H9 (cell line): ENCODE measurements at places on chromosomes 4 and X.

DNA sequence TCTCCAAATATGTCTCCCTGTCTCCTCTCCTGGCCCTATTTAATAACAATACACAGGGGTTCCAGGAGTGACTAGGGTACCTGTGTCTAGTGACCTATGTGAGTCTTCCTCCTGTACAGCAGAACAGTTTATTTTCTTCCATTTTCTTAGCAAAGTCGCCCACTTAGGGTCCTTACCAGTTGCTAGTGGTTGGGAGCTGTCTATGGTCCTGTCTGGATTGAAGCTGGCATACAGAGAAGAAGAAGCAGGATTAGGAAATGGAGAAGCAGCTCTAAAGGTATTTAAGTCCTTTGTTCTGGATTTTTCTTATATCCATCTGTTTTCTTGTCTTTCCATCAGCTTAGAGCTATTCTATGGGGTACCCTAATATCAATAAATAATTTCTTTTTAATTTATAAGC is 587.1 kb upstream of the CPEB2 start:
- no peak for DNase-seq

DNA sequence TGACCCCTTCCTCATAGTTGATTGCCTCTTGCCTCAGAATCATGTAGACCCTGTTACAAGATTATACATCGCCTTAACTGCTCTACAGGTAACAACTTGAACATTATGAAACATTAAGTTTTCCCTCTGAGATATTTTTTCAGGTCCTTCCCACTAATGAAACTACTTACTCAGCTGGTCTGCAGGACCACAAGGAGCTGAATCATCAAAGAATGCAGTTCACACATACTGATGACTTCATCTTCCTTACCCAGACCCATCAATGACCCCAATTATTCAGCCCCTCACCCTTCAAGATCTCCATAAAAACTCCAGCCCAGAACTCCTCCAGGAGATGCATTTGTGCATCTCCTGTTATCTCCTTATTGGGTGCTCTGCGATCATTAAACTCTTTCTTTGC is 720.9 kb downstream of the RAPGEF2 start:
- DNase-seq: no peak

GRCh38 chrX:147920161-147920666 is 8.5 kb downstream of the FMR1 start:
- DNase-seq: no peak

- DNase-seq: no peak
Observed at GRCh38 chrX:30253257-30253656, 6.3 kb downstream of the MAGEB1 start.

GRCh38 chr4:112284662-112285411 is 867 bp downstream of the TIFA start:
- no peak for DNase-seq

- DNase-seq: no peak
Observed at GRCh38 chrX:133390676-133391075, 24.6 kb downstream of the GPC4 start.

DNA sequence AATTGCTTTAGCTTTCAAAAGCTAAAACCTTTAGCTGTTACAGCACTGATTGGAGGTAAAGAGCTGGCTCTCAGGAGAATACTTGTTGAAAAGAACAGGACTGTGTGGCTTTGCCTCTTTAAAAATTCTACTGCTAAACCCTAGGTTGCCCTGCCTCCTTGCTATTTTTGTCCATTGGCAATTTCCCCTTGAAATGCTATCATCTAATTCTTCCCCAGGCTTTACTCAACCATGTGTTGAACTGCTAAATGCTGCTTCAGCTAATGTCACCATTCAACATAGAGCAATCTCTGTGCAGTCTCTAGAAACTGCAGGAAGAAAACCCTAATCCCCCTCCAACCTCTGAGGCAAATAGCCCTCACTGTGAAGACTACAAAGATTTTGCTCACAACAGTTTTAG is 203.7 kb upstream of the ARX start:
- no peak for DNase-seq

GRCh38 chr4:113560579-113560978 is 201.0 kb downstream of the CAMK2D start:
- no peak for DNase-seq

DNA sequence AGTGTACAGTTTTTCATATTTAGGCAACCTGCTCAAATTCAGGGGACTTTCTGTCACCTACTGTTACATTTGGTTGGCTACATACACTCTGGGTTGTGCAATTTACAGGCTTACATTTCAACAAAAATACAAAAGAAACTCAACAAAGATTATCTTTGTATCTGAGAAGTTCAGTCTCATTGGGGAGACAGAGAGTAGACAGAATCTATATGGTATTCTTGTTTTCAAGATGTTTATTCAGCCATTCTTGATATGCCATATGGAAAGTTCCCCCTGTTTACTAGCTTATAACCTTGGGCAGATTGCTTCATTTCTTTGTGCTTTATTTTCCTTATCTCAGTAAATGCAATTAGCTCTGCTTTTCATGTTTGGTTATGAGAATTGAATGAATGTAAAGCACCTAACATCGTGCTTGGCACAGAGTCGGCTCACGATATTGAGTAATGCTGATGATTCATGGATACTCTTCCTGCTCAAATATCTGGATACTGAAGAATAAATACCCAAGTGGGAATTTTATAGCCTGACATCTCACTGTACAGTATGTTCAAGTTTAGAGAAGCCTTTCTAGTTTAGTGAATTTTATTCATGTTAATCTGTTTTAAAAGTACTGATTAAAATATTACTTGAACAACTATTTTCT is 96.5 kb upstream of the PACRGL start:
- DNase-seq: no peak

DNA sequence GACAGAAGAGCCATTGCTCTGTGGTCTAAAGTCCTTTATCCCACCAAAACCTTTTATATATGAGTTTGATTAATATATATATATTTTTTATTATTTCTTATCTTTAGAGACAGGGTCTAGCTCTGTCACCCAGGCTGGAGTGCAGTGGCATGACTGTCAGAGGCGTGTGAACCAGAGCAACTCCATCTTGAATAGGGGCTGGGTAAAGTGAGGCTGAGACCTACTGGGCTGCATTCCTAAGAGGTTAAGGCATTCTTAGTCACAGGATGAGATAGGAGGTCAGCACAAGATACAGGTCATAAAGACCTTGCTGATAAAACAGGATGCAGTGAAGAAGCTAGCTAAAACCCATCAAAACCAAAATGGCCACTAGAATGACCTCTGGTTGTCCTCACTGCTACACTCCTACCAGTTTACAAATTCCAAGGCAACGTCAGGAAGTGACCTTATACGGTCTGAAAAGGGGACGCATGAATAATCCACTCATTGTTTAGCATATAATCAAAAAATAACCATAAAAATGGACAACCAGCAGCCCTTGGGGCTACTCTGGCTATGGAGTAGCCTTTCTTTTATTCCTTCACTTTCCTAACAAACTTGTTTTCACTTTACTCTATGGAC is 10.5 kb downstream of the TBCK start:
- DNase-seq: no peak

DNA sequence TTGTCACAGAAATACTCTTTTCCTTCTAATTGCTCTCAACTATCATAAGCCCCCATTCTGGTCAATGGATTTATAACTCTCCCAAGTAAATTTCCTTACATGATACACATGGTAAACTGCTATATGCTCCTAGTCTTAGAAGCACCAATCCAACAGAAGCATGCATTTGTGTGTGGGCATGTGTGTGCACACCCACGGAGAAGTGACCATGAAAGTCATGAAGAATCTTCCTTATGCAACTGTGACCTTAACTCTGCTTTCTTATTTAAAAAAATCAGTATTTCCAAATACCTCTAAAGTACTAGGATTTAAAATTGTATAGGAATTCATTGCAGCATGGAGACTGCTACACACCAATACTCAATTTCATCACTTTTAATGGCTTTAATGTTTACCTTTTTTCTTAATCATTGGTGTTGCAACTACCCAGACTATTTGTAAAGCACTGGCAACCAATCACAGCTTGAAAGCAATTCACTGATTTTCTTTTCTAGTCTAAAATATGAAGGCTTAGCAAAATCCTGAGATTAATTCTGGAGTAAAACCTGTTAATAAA is 47.6 kb downstream of the MAML3 start:
- DNase-seq: no peak

DNA sequence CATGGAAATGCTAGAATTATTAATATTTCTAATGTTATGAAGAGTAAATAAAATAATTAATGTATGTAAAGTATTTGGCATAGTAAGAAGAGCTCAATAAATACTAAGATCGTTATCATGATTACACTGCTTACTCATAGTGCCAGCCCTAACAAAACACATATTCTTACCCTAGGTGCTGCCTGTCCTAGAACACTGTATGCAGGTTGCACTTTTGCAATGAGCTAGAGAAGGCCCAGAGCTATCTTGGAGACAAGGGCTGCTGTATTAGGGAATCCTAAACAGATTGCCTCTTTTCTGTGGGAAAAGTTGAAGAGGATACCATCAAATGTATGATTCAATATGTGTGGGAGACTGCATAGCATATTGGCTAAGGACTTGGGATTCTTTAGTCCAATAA is 48.0 kb upstream of the TMEM164 start:
- no peak for DNase-seq

GRCh38 chr4:39568805-39569204 is 41.6 kb upstream of the UGDH start:
- no peak for DNase-seq

- no peak for DNase-seq
Observed at GRCh38 chr4:182518421-182518820, 275.2 kb downstream of the TENM3 start.

GRCh38 chr4:136650541-136651277 is 881.6 kb downstream of the PCDH18 start:
- DNase-seq: no peak

- DNase-seq: no peak
Observed at GRCh38 chr4:84778041-84778440, 188.4 kb downstream of the WDFY3 start.

DNA sequence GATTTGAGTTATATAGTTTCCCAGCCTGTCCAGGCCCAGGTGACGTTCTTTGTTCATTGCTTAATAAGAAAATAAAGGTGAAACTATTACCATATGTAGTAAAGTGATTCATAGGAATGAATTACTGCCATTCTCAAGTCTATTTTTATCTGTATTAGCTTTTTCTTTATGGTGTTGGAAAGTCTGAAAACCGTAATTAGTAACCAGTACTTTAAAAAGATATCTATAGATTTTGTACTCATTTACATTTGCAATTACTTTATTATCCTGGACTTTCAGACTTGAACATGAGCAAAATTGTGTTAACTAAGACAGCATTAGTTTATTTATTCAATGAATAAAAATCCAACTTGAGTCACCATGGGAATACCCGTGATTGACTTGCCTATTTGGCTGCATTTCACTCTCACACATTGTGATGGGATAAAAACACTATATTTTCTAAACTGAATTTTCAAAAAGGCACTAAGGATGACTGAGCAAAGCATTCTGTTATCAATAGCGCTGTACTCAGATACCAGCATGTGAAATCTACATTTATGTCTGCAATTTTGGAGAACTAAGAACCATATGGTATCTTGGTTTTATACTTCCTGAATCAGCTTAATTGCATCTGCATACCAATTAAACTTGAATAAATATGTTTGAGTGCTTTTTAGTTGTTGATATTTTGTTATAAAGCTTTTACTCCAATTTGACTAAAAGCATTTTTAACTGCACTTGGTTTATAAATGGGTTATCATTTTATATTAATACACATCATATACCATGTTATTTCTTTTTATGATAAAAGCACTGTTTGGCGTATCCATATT is 154.6 kb downstream of the CCSER1 start:
- DNase-seq: no peak

DNA sequence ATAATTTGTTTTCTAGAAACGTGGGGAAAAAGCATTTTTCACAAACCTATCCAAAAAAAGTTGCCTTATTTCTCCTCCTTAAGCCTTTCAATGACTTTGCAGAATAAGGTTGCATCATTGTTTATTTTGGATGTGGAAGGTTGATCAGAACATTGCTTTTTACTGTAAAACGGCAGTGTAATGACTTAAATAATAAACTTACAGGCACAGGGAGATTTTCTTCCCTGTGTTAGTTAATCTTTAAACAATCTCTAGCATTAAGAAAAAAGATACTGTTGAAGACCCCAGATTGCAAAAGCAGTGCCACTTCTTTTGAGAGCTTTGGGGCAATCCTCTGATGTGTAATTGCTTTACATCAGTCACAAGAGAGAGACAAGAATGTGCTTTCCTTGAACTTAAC is 153.4 kb downstream of the ARX start:
- no peak for DNase-seq

- no peak for DNase-seq
Observed at GRCh38 chr4:74487771-74488170, 42.8 kb downstream of the AREG start.

DNA sequence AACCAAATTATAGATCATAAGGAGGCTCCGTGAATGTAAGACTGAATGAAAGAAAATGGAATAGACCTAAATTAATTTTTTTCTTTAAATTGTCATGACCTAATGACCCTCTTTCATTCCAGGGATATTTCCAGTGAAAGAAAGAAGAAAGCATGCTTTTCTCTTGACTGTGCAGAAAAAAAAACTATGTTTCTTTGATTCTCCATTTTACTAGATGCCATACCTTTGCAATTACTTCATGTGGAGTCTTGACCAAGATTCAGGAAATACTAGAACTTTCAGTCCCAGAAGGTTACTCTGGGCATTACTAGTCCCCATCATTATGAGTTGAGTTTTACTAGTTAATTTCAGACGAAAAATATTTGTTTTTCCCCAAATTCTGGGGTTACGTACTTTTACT is 6.4 kb upstream of the COMMD8 start:
- no peak for DNase-seq

DNA sequence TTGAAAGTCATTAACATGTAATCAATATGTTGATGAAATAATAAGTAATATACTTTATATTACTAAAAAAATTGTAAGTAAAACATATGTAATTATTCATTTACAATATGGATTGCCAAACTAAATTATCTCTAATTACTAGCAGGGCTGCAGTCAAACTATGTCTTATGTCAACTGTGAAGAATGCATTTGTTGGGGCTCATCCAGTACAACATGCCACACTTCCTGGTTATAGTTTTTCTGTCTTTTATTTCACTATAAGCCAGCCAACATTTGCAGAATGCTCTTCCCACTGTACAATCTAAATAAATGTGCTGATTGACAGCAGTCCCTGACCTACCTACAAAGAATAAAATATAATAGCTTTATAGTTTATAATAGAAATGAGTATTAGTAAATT is 975.4 kb upstream of the NDST4 start:
- no peak for DNase-seq

DNA sequence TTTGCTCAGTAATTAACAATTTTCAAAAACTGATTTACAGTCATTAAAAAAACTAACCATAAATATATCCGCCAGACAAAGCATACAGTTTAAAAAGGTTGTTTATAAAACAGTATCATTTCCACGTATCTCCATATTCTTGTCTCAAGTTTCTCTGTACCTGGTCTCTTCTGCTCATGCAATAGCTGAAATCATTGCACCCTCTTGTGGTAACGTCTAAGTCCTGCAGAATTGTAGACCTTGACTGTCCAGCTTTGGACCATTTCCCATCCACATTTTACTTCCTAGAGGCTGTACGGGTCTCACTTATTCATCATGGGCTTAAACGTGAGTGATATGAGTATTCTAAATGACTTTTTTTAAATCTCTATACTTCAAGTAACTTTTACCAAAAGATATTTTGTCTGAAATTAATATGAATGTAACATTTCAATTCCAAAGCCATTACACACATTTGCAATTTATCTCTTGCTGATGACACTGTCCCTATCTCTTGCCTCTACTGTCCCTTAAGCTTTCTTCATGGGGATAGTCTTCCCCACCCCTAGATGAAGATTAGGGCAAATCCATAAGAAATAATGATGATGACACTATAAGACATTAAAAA is 118.5 kb downstream of the BTC start:
- no peak for DNase-seq
